ENCODE measurements at places on chromosomes 4 and X.

- no peak for DNase-seq
Observed at GRCh38 chrX:41090568-41091238, 5.5 kb downstream of the USP9X start.

GRCh38 chrX:18390941-18391538 lies 34.4 kb upstream of the CDKL5 start:
- peak; percentile 44 for DNase-seq

DNA sequence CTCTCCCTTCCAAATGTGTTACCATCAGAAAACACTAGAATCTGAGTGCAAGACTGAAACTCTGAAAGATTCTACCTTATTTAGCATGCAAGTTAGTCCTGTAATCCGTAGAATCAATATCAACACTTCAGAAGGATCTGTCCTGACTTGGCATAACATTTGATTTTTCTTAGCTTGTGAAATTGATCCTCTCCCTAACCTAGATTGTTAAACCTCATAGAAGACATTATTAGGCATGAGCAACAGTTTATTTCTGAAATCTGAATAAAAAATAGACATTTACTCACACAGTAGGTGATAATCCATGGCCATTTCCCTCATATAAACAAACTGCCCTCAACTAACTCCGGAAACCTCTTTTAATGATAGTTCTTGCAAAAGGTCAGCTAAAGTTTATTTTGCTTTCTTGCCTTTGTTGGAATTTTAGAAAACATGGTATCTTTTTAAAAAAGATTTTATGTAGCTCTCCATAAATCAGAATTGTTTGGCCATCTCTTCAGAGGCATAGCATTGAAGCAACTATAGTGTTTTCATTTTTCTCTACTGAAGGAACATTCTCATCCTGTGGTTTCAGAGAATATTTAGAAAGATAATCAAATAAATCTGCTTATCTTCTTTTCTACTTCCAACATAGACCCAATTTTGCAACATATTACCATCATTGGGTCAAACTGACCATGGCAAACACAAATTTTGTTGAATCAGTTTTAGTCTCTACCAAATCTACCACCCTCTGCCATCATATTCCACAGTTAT lies 38.5 kb upstream of the PDLIM5 start:
- DNase-seq, result no peak

- DNase-seq, result no peak
Observed at GRCh38 chrX:20594985-20595384, 328.3 kb upstream of the RPS6KA3 start.

DNA sequence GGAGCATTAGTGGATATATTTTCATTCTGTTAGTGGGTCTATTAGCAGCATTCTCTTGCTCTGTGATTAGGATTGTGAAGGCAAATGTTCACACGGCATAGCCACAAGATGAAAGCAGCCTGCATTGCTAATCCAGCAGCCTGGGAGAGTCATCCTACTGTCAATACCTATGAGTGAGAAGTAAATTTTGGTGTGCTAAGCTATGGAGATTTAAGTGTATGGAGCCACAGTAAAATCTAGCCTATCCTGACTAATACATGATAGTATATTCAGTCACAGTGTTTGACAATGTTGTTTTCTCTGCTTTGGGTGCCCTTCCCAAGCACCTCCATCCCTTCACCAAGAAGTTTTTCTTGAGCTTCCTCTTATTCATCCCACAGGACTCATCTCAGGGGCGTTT lies 47.2 kb upstream of the TMPRSS11F start:
- no peak for DNase-seq

GRCh38 chr4:73486497-73486896 lies 5.0 kb downstream of the AFM start:
- no peak for DNase-seq

- no peak for DNase-seq
Observed at GRCh38 chrX:30576881-30577280, 685 bp downstream of the TASL start.

GRCh38 chr4:138666366-138666765 lies 349.2 kb upstream of the NOCT start:
- no peak for DNase-seq

DNA sequence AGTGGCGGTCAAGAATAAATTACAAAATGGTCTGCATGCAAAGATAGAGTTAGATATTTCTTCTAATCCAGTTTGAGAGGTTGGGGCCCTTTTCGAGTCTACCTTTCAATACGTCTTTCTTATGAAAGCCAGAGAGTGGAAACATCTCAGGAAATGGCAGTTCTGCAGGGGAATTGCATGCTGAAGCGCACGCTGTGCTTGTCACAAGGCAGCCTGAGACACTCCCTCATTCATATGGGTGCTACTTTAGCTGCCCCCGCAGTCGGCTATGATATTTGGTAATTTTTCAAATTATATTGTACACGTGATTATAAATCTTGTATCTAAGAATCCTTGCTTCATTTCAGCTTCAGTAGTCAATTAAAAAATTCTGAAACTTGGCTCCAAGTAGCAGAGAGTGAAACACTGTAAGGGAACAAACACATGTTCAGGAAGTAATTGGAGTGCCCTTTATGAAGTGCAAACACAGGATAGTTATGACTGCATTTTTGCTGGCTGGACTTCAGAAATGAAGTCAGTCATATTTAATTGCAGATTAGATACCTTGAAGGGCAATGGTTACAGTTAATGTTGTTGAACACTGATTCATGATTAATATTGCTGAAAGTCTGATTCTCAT lies 145.5 kb upstream of the NAP1L5 start:
- no peak for DNase-seq

DNA sequence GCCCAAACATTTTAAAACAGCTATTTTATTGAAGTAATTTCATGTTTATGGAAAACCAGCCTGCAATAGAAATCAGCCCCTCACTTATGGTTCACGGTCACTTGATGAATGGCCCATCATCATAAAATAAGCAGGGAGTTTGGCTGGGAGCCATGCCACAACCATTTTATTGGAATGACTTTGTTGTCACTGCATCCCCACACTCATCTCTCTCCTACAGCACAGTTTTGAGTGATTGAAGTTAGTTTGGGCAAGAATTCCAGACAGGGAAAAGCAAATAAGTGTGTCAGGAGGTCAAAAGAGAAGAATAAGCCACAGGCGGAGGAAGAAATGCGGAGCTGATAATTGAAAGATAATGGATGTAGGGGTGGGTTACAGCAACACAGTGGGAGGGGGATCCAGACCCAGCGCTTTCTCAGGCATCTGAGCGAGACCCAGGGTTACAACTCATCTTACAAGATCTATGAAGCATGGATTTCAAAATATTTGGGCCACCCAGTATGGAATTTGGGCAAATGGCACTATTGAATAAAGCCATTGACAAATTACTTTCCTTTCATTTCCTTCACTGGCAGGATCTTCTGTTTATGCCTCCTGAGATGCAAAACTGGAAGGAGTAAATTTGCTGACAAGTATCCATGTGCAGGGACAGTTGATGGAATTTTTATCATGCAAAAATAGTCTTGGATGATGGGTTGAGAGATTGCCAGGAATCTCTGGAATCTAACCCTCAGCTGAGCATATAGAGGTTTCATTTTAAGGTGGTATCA lies 100.8 kb downstream of the SHROOM3 start:
- DNase-seq, result peak; percentile 77

GRCh38 chrX:4043951-4044350 lies 330.5 kb upstream of the PRKX start:
- DNase-seq, result no peak

GRCh38 chr4:45155081-45155777 lies 428.9 kb upstream of the GNPDA2 start:
- no peak for DNase-seq

DNA sequence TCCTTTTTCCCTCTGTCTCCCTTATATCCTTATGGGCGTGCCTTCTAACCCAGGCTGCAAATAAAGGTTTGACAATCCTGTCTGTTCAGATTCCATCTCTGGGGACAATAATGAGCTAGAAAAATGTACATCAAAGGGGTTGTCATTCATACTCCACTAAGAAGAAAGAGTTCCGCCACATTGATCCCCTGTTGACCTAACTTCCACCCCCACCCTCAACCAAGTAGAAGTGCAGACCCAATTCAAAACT lies 541 bp upstream of the GABRA3 start:
- no peak for DNase-seq

DNA sequence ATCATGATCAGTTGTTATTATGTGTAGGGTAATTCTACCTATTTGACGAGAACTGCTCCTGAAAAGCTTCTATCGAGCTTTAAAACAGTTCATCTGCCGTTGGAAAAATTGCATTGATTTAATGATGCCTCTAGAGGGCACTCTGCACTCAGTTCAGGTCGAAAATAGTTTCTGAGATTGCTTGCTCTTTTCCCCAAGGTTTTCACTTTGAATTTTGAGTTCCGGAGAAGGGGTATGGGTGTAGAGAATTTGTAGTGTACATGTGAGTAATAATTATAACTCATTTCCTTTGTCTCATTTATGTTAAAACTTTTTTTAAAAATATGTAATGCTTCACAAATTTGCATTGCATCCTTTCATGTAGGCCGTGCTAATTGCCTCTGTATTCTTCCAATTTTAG lies 28.4 kb upstream of the TNIP3 start:
- peak; percentile 54 for DNase-seq

- no peak for DNase-seq
Observed at GRCh38 chr4:178823673-178824295, 1381.5 kb upstream of the AGA start.

DNA sequence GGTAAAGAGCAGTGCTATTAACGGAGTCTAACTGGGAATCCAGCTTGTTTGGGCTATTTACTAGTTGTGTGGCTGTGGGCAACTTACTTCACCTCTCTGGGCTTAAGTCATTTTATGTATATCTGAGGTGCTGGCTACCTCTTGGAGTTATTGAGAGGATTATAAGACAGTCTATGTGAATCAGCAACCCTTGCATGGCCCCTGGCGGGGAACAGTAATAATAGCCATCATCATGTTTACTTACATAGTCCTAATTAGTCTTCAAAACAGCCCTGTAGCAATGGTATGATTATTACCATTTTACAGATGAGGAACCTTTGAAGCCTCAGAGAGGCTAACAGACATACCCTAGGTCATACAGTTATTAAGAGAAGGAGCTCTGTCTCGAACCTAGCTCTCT lies 1.5 kb downstream of the HPRT1 start:
- no peak for DNase-seq

- peak; percentile 28 for DNase-seq
Observed at GRCh38 chr4:164337219-164337944, 416.5 kb upstream of the SMIM31 start.

DNA sequence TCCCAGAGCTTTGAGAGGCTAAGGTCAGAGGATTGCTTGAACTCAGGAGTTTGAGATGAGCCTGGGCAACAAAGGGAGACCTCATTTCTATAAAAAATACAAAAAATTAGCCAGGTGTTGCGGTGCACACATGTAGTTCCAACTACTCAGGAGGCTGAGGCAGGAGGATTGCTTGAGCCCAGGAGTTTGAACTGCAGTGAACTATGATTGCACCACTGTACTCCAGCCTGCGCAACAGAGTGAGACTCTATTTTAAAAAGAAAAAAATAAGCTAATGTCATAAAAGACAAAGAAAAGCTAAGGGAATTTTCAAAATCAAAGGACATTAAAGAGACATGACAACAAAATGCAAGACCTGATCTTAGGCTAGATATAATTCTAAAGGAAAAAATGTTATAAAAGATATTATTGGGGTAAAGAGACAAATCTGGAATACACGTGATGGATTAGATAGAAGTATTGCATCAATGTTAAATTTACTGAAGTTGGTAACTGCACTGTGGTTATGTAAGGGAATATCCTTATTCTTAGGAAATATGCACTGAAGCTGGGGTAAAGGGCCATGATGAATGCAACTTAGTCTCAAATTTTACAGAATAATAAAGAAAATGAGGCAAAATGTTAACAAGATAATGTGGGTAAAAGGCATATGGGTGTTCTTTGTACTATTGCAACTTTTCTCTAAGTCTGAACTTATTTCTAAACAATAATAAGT lies 75.2 kb downstream of the SPRY1 start:
- no peak for DNase-seq

DNA sequence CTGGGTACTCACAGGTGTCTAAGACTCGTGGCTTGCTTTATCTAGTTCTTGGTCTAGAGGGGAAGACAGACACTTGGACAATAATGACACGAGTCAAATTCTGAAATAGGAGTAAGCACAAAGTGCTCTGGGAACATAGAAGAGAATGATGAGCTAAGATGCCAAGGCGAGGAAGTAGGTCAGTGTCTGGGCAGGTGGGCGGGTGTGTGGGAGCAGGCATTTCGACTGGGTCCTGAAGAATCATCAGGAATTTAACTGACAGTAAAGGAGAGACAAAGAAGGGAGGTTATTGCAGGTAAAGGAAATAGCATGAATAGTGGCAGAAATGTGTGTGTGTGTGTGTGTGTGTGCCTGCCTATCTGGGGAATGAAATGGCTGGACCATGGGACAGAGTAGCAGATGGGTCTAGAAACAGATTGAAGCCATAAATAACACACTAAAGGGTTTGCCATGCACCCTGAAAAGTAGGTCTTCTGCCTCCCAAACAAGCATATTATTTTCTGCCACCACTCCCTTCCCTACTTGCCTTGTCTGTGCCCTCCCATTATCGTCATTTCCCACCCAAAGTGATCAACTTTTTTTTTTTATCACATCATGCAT lies 58.4 kb upstream of the SLC25A43 start:
- DNase-seq, result no peak

GRCh38 chr4:8681391-8681790 lies 88.8 kb downstream of the CPZ start:
- DNase-seq, result no peak

- no peak for DNase-seq
Observed at GRCh38 chr4:78720994-78721677, 55.0 kb upstream of the BMP2K start.

- DNase-seq, result no peak
Observed at GRCh38 chr4:13706120-13706519, 78.6 kb upstream of the BOD1L1 start.

DNA sequence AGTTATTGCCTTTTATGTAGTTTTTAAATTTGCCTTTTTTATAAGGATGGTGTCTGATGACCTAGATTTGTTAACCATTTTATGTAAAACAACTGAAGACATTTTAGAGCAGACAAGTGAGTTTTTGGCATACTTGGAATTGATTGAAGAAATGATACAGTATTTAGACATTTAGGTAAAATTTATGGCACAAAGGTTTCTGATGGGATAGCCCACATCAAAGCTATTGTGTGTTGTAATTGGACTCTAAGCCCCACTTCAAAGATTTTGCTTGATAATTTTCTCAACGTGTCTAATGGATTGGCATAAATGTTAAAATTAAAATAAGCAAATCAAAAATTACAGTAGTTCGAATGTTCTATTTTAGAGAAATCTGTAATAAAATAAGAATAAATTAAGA lies 17.6 kb downstream of the EPGN start:
- no peak for DNase-seq

- no peak for DNase-seq
Observed at GRCh38 chr4:143230683-143231082, 46.0 kb downstream of the USP38 start.

GRCh38 chr4:94084155-94084554 lies 123.5 kb upstream of the SMARCAD1 start:
- DNase-seq, result no peak

- no peak for DNase-seq
Observed at GRCh38 chrX:154403858-154404257, 5.2 kb downstream of the DNASE1L1 start.

DNA sequence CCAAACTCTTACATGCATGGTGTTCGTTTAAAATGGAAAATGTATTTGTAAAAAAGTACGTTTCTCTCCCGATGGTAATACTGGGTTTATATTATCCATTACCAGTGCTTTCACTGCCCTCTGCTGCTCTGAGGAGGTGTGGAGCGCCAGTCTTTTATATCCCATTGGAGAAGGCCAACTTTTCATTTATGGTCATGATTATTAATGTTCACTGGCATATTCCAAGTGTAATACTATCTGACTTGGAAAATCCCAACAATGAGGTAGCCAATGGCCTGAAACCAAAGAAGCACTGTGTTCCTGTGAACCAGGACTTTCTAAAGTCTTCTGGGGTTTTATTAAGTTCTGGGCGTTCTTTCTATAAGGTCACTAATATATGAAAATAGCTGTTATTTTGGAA lies 80.7 kb downstream of the SYNPO2 start:
- peak; percentile 68 for DNase-seq

Data from ACHN (cell line).